ENCODE measurements at places on chromosomes 1 and 21.

DNA sequence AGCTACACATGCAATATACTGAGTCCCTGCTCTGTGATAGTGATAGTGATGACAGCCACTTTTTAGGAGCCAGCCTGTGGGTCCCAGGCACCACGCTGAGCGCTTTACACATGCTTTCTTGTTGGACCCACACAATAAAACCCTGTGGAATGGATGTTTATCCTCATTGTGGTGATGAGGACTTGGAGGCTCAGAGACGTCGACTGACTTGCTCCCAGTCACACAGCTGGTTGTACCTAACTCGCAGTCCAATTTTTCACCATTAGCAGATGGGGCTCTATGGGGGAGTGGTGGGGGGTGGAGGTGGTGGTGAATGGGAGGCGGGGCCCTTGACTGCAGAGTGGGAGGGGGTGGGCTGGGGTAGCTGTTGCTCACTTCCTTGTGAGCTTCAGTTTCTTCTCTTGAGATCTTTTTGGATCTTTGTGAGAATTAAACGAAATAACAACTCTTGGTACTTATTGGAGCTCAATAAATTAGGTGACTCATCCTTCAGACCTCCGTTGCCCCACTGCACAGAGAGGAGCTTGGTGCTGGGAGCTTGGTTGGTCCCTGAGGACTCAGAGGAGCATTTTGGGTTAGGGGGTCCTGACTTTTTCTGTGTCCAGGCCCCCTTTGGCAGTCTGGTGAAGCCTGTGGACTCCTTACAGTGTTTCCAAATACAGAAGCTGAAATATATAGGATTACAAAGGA lies 61.8 kb upstream of the CD1D start:
- DNase-seq = no peak

GRCh38 chr1:170714163-170714562 lies 50.2 kb downstream of the PRRX1 start:
- DNase-seq = no peak

- DNase-seq = no peak
Observed at GRCh38 chr1:160747717-160748116, 8.7 kb downstream of the SLAMF7 start.

DNA sequence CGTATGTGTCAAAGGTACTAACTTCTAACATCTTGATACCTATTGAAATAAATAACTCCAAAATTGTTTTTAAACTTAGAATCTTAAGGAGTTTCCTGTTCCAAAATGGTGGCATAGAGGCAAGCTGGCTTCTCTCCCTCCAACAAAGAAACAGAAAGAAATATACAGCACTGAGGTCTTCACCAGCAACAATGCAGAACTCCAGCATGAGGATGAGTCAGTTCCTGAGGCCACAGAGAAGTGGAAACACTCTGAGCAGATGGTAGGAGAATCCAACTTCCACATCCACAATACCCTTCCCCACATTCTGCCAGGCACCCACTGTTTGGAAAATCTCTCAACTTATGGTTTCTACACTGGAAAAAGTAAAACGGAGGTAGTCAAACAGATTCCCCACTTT lies 12.2 kb upstream of the PPIH start:
- no peak for DNase-seq

GRCh38 chr1:172897738-172898137 lies 153.0 kb downstream of the TNFSF18 start:
- no peak for DNase-seq
